IMR-90 (cell line): ENCODE measurements at places on chromosomes 7 and 10. TPM values are rescaled to one million over a fixed set of nuclear protein-coding genes. Genes with fewer than 3 reads are reported as not detected.

The ASL gene
- total RNA-seq = 42.8 and 50.0 TPM in 2 replicates

The MYL10 gene
- total RNA-seq = not detected in 2 replicates

The OR2A1 gene
- total RNA-seq = not detected in 2 replicates

The RBM20 gene
- under 0.01 TPM in 2 replicates for total RNA-seq

The NPSR1 gene
- total RNA-seq = not detected in 2 replicates

The KLF14 gene
- not detected in 2 replicates for total RNA-seq

The NODAL gene
- not detected in 2 replicates for total RNA-seq

The ITGA8 gene
- under 0.01 TPM in 2 replicates for total RNA-seq

The KNDC1 gene
- total RNA-seq = 0.18 and 0.56 TPM in 2 replicates
